Natural killer cell treated with Interleukin-12 subunit alpha and Interleukin-12 subunit beta and Interleukin-15 and Interleukin-18, amount 100 ng/mL, for 72 hours (primary cell): ENCODE measurements at places on chromosomes 1 and 21.

- DNase-seq, result no peak
Observed at GRCh38 chr1:46458190-46458589, 31.4 kb upstream of the DMBX1 start.

DNA sequence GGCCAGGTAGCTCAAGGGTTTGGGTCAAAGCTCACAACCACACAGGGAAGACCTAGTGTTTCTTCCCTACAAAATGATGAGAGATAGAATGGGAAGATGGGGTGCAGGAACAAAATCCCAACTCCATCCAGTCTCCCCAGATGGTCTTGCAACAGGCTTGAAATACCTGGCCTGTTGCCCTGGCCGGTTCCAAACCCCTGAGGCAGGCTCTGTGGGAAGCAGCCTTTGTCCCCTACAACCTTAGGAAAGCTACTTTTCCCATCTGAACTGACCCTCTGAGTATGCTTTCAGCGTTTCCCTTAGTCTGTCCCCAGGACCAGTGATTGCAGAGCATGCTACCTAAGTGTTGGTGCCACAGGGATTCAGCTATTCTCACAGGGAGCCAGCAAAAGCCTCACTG lies 104.0 kb downstream of the GDAP2 start:
- DNase-seq, result no peak

- no peak for DNase-seq
Observed at GRCh38 chr1:60679524-60680375, 402.6 kb upstream of the NFIA start.

GRCh38 chr1:155893389-155894142 lies 17.6 kb downstream of the RIT1 start:
- DNase-seq, result no peak

GRCh38 chr1:160438935-160439334 lies 38.6 kb downstream of the VANGL2 start:
- DNase-seq, result no peak

- DNase-seq, result no peak
Observed at GRCh38 chr1:169473347-169473746, 12.4 kb downstream of the SLC19A2 start.

- no peak for DNase-seq
Observed at GRCh38 chr1:15833842-15834405, 13.6 kb upstream of the SPEN start.

GRCh38 chr1:61254634-61255357 lies 172.4 kb downstream of the NFIA start:
- no peak for DNase-seq

DNA sequence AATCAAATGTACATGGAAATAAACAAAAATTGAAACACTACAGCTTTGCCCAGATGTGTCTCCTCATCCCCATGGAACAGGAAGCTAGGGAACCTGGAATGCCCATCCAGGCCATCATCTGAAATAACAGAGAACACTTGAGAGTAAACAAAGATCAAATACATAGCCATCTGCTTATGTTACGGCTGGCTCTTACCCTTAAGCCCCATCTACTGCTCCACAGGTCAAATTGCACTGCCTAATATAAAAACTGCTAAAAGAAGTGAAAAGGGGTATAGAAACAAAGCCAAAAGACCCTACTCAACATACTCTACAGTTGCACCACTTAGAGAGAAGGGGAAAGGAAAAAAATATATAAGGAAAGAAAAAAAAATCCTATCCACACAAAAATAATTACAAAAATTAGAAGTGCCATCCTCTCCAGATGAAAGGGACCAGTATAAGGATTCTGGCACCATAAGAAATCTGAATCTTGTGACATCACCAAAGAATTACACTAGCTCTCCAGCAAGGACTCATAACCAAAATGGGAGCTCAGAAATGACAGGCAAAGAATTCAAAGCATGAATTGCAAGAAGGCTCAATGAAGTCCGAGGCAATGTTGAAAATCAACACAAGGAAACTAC lies 26.9 kb downstream of the OR6Y1 start:
- no peak for DNase-seq

GRCh38 chr1:59703226-59703917 lies 111.4 kb upstream of the HOOK1 start:
- DNase-seq, result no peak

- DNase-seq, result no peak
Observed at GRCh38 chr1:197393105-197393504, 125.1 kb downstream of the CRB1 start.

- DNase-seq, result no peak
Observed at GRCh38 chr1:95951371-95952102, 717.5 kb downstream of the RWDD3 start.
